ENCODE measurements at places on chromosomes 1 and 21.
A peak's percentile ranks its signal among the peaks of the same experiment; 100 is the strongest.

- no peak for DNase-seq
These were observed 16.0 kb upstream of the FRRS1 start for GRCh38 chr1:99782397-99782796.

GRCh38 chr1:17191990-17192242 is 13.0 kb upstream of the PADI1 start:
- DNase-seq = no peak

DNA sequence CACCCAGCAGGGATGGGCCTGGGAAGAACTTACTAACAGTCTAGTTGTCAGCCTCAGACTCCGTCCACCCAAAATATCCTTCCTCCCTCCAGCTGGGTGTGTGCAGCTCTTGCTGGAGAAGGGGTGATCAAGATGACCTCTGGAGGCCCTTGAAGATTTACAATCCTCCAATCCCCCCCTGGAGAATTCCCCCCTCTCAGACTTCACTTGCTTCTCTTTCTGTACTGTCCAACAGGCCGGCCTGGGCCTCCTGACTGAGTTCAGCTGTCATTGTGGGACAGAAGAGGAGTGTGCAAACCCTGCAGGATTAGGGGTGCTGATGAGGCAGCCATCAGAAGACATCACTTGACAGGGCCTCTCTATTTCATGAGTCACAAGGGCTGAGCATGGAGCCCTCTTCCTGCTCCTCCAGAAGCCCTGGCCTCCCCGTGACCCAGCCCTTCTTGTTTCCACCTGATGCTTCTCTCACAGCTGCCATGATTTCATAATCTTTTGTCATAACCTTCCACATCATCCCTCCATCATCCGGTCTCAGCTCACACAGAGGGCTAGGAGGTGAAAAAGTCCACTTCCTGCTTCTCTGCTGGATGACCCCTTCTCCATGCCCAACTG is 17.5 kb upstream of the IGFN1 start:
- no peak for DNase-seq

GRCh38 chr1:153122831-153123421 is 9.6 kb upstream of the SPRR2F start:
- DNase-seq = no peak

GRCh38 chr1:206143537-206144172 is 26.5 kb upstream of the AVPR1B start:
- DNase-seq = no peak

- DNase-seq = no peak
These were observed 73.5 kb upstream of the KAZN start for GRCh38 chr1:14524826-14525636.

GRCh38 chr1:196545222-196545621 is 63.0 kb downstream of the KCNT2 start:
- DNase-seq = no peak

GRCh38 chr1:94832446-94832845 is 12.3 kb downstream of the SLC44A3 start:
- DNase-seq = no peak

- DNase-seq = no peak
These were observed 16.6 kb upstream of the IL19 start for GRCh38 chr1:206754011-206754410.

DNA sequence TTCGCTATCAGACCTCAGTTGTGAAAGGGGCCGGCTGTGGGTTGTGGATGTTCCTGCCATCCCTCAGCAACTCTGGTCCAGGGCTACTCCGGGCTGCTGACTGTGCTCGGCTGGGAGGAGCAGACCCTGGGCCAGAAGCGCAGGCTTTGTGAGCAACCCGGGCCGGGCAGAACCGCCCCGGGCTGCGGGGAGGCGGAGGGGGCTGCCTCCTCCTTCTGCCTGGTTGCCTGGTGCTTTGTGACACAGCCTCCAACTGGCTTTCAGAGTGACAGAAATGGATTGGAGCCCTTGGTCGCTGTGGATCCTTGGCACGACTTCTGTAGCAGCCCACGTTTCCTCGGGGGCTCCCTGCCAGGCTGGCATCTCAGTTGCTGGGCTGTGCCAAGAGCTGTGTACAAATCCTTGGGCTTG is 10.0 kb downstream of the DRAXIN start:
- peak; percentile 75 for DNase-seq

DNA sequence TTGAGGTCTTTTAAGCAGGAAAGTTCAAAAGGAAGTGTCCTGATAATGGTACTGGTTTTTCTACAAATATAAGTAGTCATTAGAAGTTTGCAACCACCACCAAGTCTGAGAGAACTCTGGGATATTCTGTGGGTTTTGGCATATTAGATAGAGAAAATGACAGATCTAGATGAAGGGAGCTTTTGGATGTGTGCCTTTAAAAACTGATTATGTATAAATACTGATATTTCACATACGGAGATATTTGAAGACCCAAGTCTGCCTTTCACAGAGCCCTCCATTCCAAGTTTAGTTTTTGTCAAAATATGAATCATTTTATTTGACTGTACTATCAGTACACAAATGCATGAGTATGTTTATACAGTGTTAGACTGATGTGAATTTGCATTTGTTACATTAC is 48.6 kb downstream of the DPH5 start:
- no peak for DNase-seq

- DNase-seq = no peak
These were observed 360.2 kb downstream of the ADGRL2 start for GRCh38 chr1:82160903-82161302.

DNA sequence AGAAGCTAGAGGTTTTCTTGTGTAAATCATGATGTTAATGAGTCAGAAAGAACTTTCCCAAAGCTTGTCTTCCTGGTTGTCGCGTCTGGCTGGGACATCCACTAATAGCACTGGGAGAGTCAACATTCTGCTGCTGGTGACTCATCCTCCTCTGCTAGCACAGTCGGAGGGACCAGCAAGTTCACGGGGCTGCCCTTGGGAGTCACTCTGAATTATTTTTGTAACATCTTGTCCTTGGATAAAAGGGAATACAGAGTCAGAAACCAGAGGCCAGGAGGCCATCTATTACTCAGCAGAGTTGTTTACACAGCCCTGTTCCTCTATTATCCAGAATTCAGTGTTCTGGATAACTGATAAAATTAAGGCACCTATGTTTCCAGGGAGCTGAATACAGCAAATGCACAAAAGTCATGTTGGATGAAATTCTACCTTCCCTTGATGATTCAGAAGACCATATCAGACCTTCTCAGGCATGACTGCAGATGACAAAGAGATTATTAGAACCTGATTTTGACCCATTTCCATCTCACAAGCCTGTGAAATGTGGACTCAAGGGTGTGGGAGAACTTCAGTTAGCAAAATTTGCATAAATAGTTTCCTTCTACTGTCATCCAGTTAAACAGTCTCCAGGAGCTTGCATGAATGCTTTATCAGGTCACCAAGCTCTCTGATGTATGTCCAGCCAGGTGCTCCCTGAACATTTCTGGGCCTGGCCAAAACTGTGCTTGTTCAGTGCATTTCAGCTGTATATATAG is 68.1 kb downstream of the JAK1 start:
- DNase-seq = peak; percentile 33

DNA sequence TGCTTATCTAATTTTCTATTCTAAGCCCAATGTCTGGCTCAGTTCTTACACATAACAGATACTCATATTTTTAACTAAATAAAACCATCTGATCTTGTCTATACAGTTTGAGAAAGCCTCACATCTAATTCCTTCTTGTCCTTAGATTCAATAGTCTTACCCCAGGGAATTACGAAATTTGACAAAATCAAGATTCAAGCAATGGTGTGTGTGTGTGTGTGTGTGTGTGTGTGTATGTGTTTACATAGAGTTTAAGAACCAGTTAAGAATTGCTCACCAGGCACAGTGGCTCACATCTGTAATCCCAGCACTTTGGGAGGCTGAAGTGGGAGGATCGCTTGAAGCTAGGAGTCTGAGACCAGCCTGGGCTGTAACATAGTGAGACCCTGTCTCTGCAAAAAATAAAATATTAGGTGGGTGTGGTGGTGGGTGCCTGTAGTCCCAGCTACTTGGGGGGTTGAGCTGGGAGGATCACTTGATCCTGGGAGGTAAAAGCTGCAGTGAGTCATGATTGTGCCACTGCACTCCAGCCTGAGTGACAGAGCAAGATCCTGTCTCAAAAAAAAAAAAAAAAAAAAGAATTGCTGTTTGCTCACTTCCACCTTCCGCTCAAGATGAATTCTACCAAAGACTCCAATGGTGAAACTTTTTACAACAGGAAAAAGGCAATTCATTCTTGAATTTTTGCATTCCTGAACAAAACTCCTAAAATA is 6.2 kb downstream of the WDR64 start:
- no peak for DNase-seq

GRCh38 chr1:24329797-24330543 is 10.8 kb downstream of the GRHL3 start:
- no peak for DNase-seq

GRCh38 chr1:91278754-91279153 is 125.9 kb downstream of the HFM1 start:
- no peak for DNase-seq

GRCh38 chr1:47104816-47105215 is 32.4 kb upstream of the CYP4A22 start:
- no peak for DNase-seq

DNA sequence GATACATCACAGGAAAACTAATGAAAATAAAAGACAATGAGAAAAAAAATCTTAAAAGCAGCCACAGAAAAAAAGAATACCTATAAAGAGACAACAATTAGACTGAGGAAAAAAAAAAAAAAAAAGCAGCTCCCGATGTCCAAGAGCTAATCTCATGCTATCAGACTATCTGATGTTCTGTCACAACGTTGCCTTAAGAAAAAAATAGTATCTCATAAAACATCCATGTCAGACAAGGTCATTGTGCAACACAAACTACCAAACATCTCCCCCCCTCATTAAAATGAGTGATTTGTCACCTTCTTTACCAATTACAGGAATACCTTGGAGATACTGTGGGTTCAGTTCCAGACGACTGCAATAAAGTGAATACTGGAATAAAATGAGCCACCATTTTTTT is 68.9 kb downstream of the ZNF644 start:
- DNase-seq = no peak

DNA sequence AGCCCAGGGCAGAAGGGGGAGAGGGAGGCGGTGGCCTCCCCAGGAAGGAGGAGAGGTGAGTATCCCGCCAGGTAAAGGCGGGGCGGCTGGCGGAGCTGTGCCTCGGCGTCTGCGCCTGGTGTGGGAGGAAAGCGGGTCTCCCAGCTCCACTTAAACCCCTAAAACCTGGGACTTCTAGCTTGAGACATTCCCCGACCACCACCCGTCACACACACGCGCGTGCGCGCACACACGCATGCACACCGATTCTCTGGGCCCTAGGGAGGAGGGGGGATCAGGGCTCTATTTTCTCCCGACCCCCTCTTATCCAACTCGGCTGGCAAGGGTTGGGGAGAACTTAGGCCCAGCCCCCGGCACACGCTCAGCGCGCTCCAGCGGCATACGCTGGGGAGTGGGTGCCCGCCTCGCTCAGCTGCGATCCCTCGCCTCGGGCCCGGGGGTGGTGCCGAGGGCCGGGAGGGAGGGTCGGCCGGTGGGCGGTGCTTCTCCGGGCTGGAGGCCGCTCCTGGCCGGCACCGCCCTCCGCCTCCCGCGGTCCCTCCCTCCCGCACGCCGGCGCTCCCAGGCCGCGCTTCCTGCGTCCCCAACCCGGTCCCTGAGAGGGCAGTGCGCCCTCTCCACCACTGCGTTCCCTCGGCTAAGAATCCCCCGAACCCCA is at the start of gene TMEM51:
Gene TMEM51 (plus strand): TSS at position 564 of the 658 bp plus-strand sequence. CDS start 61,341 bp downstream, outside the sequence.
- peak; percentile 66 for DNase-seq
